ENCODE measurements at places on chromosomes 13 and 19.

- DNase-seq = no peak
Observed at GRCh38 chr19:29172302-29172701, 40.6 kb downstream of the UQCRFS1 start.

DNA sequence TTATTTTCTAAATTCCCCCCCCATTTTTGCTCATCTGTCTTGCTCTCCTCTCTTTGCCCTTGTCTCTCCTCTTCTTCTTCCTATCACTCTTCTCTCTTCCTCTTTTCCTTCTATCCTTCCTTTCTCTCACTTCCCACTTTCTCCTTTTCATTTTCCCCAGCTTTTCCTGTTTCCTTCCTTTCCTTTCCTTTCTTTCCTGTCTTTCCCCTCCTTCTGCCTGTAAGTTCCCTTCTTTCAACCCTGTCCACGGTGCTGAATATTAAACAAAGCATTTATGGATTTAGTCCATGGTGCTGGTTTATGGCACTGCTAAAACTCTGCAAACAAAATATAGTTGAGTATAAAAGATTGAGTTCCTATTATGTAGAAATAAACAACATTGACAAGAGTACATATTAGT lies 27.6 kb downstream of the SCEL start:
- no peak for DNase-seq

GRCh38 chr19:17834350-17835181 lies 13.2 kb downstream of the JAK3 start:
- DNase-seq = no peak

GRCh38 chr19:6119031-6119430 lies 8.7 kb upstream of the RFX2 start:
- DNase-seq = no peak

- DNase-seq = no peak
Observed at GRCh38 chr13:71249011-71249410, 618.0 kb downstream of the DACH1 start.

DNA sequence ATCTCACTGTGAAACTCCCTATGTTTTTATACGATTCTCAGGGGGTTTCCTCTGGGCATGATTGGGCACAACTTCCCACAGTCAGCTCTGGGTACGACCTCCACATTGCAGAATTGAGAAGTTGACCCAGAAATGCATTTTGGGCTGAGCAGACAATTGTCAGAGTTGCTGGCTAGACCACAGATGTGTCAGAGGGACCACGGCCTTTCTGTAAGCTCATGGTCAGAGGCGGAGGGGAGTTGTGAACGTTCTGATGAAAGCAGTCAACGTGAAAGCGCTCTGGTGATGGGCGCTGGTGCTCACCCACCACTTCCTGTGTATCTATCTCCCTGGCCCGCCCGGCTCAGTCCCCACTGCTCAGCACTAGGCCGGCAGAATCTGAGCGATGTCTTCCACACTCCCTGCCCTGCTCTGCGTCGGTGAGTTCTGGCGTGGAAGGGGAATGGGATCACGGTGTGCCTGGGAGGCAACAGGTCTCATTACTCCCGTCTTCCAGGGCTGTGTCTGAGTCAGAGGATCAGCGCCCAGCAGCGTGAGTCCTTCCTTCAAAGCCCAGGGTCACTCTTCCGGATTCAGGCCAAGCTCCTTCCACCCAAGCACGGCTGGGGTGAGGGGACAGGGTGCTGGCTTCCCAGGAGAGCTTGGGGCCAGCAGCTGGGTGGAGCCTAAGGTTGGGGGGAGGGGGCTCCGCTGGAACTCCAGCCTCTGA lies at the start of gene NCR1:
Gene NCR1, plus strand, starts transcription at position 346 of the 709 bp plus-strand sequence. Its CDS starts 40 bp downstream, at position 386.
- DNase-seq = no peak

DNA sequence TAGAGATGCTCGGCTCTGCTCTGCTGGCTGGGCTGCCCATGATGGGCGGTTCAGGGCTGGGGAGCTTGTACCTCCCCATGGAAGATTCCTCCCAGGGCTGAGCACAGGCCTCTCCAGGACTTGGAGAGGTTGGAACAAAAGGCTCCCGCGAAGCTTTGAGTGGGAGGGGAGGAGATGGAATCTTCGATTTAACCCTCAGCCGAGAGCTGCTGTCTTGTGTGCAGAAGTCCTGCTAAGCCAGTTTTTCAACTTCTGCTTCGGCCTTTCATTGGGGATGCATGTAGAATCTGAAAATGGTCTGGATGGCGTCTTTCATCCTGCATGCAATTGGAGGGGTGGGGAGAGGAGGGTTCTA lies 163.3 kb downstream of the KDM4B start:
- DNase-seq = peak; percentile 89

- DNase-seq = no peak
Observed at GRCh38 chr19:3617463-3617862, 9.1 kb downstream of the CACTIN start.

DNA sequence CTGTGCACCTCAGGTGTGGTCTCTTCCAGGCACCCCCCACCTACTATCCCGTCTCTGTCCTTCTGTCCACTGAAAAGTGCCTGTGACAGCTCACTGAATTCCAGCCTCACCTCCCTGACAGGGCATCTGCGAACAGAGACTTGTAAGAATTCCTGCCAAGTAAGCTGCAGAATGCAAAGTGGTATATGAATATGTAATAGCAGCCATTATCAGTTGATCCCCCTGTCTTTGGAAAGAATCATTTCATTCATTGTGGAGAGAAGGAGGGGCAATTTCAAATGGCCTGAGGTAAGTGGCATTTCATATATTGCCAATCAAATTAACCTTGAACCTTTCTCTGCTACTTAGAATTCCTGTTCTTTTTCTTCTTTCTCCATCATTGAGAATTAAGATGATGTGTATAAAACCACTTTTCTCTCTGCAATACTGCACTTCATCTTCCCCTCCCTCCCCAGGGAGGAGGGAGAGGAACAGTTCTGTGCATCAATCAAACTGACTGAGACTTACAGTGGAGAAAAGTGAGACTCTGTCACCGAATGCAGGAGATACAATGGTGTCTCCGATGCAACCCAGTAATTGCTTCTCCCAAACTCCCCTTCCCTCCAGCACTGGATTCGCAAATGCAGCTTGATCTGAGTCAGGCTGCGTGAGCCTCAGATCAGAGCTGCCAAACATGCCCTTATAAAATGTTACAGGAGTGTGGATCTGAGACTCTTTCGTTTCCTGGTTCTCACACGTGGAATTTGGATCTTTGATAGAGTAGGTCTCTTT lies 91.7 kb downstream of the SLC10A2 start:
- DNase-seq = no peak

DNA sequence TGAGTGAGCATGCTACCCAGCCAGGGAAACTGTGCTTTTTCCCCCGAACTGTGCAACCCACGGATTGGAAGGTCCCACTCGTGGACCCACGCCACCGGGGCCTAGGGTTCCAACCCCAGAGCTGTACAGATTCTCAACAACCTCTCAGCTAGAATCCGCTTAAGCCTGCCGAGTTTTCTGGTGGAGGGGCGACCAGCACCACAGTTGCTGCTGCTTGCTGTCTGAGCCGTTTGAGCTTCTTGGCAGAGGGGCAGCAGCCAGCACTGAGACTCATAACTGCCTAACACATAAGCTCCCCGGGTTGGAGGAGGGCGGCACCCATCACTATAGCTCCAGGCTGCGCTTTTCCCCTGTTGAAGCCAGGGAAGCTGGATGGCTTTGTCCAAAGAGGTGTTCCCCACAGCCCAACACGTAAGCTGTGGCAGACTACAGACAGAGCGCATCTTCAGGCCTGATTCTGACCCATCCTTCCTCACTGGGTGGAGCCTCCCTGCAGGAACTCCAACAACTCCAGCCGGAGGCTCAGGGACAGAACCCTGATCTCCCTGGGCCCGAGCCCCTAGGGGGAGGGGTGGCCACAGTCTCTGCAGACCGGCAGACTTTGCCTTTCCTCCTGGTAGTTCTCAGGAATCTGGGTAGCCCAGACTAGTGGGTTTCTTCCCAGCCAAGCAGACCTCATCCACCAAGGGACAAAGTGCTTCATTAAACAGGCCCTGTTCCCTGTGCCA lies 871.6 kb downstream of the SLITRK6 start:
- no peak for DNase-seq

GRCh38 chr19:28968721-28969120 lies 244.2 kb downstream of the UQCRFS1 start:
- no peak for DNase-seq

GRCh38 chr19:49515767-49516166 lies 3.3 kb downstream of the FCGRT start:
- no peak for DNase-seq

GRCh38 chr19:43519436-43520088 lies 7.4 kb downstream of the ETHE1 start:
- peak; percentile 74 for DNase-seq

DNA sequence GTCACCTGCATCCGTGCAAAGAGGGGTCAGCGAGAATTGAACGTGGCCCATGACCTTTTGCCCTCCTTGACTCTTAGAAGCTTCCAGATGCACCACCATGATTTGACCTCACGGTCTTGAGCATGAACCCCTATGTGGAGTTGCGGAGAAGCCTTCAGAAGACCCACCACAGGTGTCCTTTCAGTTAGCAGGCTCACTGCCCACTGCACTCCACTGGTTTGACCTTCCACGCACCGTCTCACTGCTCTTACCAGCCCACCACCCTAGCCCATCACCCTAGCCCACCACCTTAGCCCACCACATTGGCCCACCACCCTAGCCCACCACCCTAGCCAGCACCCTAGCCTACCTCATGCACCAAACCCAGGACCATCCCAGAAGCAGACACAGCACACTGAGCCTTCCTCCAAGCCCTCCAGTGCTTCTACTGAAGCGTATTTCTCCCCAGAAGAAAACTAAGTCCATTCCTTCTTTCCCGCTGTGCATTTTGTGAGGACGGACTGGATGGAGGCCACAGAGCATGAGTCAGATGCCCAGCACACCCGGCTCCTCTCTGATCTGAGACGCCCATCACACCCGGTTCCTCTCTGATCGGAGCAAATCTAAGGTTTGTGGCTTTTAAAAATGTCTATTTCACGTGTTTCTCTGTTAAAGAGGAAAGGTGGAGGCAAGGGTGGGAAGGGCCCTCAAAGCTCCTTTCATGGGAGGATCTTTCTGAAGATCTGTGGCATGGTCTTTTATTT lies 45.8 kb downstream of the SOX1 start:
- no peak for DNase-seq

DNA sequence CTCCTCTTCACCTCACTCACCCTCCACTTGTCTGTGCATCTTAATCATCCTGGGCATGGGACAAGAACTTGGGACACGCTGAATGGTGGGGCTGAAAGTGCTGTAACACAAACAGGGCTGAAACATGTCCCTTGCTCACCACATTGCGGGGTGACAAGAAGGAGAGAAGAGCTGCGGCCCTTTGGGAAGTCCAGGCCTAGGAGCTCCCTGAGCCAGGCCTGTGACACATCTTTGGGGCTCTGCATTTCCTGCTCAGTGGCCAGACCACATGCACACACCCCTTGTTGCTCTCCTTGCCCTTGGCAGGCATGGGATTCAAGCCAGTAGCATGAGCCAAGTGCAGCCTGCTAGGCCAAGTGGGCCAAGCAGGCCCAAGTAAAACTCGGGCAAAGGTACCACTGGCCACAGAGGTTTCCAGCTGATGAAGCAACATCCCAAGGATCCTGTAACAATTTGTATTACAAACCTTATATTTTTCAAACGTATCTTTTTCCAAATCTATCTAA lies 1384.3 kb upstream of the PCDH20 start:
- DNase-seq = no peak

DNA sequence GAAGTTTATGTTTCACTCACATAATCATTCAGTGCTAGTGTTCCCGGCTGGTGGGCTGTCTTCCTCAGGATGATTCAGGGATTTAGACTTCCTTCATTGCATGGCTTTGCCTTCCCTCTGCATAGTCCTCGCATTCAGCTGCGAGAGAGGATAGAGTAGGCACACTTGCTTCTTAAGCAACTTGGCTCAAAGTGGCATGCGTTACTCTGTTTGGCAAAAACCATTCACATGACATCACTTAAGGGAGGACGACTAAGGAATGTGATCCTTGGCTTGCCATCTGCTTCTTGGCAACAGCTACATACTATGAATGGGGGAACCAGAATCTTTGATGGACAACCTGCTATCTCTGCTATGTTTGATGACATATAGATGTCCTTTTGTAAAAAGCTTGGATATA lies 359.3 kb downstream of the TDRD3 start:
- DNase-seq = no peak

DNA sequence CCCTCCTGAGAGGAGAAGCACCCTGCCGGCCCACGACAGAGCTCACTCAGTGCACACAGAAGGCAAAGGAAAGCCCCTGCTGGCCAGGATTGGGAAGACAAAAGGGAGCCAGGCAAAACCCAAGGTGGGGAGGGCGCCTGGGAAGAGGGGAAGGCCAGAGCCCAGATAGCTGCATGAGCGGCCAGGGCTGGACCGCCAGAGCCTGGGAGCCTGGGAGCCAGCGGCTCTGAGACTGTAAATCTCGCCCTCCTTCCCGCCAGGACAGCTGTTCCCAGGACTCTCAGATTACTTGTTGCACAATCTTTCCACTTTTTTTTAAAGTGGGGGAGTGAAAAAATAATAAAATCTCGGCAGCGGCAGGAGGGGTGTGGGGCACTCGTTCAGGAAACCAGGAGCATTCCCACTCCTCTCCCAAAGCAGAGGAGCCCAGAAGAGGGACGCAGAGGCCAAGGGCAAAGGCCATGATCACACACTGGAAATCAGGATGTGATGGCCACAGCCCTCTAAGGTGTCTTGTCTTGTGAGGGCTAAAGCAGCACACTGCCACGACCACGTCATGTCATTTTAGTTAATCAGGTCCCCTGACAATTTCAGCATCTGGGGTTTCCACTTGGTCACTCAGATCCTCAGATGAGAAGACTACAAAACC lies 19.6 kb upstream of the EPHX3 start:
- DNase-seq = no peak

- DNase-seq = no peak
Observed at GRCh38 chr13:112869202-112870050, 99.6 kb upstream of the MCF2L start.

GRCh38 chr19:33497131-33497777 lies 24.3 kb downstream of the PEPD start:
- no peak for DNase-seq

- DNase-seq = peak; percentile 93
Observed at GRCh38 chr13:107545946-107546502, 669.3 kb downstream of the LIG4 start.

DNA sequence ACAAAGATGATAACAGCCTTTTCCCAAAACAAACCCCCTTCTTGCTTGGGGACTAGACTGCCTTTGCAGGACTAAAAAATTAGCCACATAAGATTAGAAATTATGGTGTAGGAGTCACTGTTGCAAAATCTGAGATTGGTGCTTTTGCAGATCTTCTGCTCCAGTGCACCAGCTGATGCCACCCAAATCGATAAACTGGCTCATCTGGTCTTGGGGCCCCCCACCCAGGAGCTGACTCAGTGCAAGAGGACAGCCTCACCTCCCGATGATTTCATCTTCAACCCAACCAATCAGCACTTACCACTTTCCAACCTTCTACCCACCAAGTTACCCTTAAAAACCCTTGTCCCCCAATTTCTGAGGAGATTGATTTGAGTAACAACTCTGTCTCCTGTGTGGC lies 47.1 kb upstream of the PEPD start:
- DNase-seq = no peak

- no peak for DNase-seq
Observed at GRCh38 chr13:113856716-113857065, 7.2 kb downstream of the GAS6 start.

All from DMS79 treated with DMSO at 0.1 percent for 48 hours (cell line).